ENCODE measurements at places on chromosomes 4 and X.

- DNase-seq = no peak
Observed at GRCh38 chrX:136417806-136418205, 69.9 kb upstream of the BRS3 start.

- no peak for DNase-seq
Observed at GRCh38 chrX:124699876-124700275, 353.5 kb downstream of the SH2D1A start.

GRCh38 chrX:71637848-71638247 is 19.5 kb upstream of the CXCR3 start:
- DNase-seq = no peak

GRCh38 chr4:37243051-37243450 is 1.5 kb upstream of the NWD2 start:
- DNase-seq = peak; percentile 52

DNA sequence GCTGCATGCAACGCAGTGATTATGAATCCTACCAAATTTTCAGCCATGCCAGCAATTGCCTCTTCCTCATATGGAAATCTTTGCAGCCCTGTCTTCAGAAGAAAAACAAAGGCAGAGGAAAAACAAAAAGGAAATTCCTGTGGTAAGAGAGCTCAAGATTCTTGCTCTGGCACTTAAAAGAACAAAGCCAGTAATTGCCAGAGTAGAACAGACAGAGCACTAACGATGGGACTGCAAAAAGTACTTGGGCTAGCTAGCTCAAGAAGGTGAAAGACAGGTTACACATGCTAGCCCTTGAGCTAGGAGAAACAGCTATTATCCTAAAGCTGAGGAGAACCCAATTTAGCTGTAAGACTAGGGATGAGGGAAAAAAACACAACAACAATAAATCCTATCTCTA is 582.3 kb downstream of the KCNIP4 start:
- DNase-seq = no peak
